Astrocyte (in vitro differentiated cells and primary cell): ENCODE measurements at places on chromosomes 7 and 10. TPM values are rescaled to one million over a fixed set of nuclear protein-coding genes. Genes with fewer than 3 reads are reported as not detected.
A peak's percentile ranks its signal among the peaks of the same experiment; 100 is the strongest.

- DNase-seq, result no peak
Measured at GRCh38 chr7:141306081-141306480, 232.2 kb downstream of the TMEM178B start.

GRCh38 chr7:144497282-144497681 lies 93.8 kb upstream of the NOBOX start:
- DNase-seq, result no peak

Gene GFRA1
- total RNA-seq, result 12.7 and 24.2 TPM in 2 replicates

DNA sequence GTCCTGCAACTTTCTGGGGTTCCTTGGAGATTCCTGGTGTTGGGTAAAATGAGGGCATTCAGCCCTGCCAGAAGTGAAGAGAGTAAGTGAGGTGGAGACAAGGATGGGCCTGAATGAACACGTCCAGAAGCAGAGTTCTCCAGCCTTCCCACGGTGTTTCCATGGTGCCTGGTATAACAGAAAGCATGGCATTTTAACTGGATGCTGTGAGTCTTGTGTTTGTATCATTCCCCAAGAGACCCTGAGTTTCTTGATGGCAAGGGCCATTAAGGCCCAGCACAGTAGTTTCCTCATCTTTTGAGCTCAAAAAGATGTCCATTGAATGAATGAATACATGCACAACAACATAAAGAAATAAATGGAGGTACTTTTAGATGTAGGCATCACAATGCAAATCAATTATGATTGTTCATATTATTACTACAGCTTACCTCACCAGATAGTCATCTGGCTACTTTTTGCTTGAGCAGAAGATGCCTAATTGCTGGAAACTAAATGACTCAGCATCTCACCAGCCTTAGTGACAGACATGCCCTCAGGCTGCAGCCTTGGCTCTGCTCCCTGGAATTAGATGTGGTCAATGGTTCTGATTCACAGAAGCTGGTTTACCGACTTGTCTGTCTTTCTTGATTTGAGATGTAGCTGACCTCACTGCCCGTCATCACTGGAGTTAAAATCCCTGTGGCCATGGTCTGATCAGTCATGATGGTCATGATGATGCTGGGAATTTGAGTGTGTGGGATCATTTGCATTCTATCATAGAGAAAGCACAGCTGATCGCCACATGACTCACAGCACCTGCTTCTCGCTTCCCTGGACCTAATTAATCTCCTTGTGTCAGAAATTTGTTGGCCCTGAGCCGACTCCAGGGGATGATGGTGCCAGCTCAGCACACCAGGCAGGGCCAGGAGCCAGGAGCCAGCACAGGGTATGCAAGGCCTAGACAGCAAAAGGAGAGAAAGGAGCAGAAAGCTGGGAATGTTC lies 83.9 kb downstream of the CXCL12 start:
- DNase-seq, result peak; percentile 100

GRCh38 chr7:105268511-105269392 lies 120.0 kb downstream of the SRPK2 start:
- peak; percentile 70 for DNase-seq

- DNase-seq, result peak; percentile 70
Measured at GRCh38 chr10:33612551-33612950, 278.1 kb upstream of the NRP1 start.
